G401 (cell line): ENCODE measurements at places on chromosomes 12 and 14. TPM values are rescaled to one million over a fixed set of nuclear protein-coding genes. Genes with fewer than 3 reads are reported as not detected.

VPS37B gene
- total RNA-seq: 38.3 and 53.4 TPM in 2 replicates

GLIPR1L2 gene
- 2.2 TPM in 1 of 2 replicates, not detected in the other for total RNA-seq

OR4E1 gene
- not detected in 2 replicates for total RNA-seq

KRT3 gene
- total RNA-seq: not detected in 2 replicates

PLA2G1B gene
- total RNA-seq: not detected in 2 replicates

TSPAN19 gene
- total RNA-seq: not detected in 2 replicates

PHLDA1 gene
- total RNA-seq: 3.5 and 3.7 TPM in 2 replicates

RASAL1 gene
- 3.1 and 3.3 TPM in 2 replicates for total RNA-seq

DNA sequence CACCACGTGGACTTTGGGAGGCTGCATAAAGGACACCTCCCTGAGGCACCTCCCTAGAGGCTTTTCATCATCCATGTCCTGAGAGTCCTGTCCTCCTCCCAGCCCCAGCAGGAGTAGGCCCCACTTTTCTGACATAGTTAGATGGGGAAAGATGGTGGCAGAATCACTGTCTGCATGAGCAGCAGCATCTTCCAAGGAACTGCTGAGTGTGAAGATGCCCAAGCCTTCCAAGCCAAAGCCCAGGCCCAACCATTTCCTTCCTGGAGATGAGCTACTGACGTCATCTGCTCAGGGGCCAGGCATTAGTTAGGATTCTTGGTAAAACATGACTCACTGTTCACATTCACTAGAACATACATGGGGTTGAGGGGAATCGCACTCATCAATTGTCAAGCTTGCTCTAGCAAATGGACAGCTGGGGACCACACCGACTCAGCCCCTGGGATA lies 37.3 kb downstream of the VDR start:
- no peak for DNase-seq

- no peak for DNase-seq
Measured at GRCh38 chr14:83290447-83290846, 1756.8 kb upstream of the SEL1L start.

DNA sequence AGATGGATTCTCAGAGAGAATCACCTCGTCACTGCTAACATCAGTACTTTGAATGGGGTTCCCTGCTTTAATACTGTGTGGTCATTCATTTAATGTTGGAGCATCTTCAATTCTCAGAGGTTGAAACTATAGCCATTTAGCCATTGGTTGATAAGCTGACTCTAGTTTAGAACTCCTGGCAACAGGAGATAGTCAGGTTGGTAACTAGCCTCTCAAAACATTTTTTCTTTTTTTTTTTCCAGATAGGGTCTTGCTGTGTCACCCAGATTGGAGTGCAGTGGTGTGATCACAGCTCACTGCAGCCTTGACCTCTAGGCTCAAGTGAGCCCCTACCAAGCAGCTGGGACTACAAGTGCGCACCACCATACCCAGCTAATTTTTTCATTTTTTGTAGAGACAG lies 3.5 kb upstream of the NCKAP5L start:
- no peak for DNase-seq

DNA sequence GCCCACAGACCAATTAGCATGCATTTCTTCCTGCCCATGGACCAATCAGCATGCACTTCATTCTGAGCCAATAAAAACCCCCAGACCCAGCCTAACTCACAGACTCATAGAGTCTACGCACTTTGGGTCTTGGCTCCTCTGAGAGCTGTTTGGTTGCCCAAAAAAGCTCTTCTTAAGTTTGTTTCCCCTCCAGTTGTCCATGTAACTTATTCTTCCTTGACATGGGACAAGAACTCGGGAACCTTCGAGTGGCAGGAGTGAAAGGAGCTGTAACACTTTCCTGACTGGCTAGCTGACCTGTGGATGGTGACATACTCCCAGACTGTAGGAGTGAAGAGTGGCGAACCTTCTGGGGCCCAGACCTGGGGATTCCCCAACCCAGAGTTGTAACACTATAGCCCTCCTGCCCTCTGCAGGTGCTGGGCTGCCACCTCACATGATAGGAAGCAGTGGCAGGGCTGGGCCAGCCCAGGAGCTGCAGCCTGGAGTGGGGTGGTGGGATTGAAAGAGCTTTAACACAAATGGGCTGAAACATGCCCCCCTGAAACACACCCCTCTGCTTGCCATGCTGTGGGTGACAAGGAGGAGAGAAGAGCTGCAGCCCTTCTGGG lies 4.4 kb upstream of the BTBD7 start:
- DNase-seq: no peak

GRCh38 chr12:98998697-98999299 lies 353.7 kb downstream of the APAF1 start:
- DNase-seq: peak; percentile 82

- DNase-seq: no peak
Measured at GRCh38 chr14:30312214-30312613, 246.7 kb upstream of the G2E3 start.

DNA sequence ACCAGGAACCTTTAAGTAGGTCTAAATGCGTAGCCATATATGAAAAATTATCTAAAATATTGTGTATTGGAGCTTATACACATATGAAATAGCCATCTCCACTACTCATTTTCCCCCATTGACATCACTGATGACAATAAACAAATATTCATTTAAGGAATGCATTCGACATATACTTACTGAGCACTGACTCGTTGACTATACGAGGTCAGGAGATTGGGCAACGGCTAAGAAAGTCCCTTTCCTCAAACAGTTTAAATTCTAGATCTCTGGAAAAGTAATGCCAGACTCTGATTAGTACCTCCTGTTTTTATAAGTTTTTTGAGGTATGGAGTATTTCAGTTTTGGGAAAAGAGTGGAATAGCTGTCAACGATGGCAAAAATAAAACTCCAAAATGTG lies 139.4 kb upstream of the DIO2 start:
- no peak for DNase-seq

GRCh38 chr14:36949371-36949770 lies 223.0 kb downstream of the SLC25A21 start:
- DNase-seq: no peak

DNA sequence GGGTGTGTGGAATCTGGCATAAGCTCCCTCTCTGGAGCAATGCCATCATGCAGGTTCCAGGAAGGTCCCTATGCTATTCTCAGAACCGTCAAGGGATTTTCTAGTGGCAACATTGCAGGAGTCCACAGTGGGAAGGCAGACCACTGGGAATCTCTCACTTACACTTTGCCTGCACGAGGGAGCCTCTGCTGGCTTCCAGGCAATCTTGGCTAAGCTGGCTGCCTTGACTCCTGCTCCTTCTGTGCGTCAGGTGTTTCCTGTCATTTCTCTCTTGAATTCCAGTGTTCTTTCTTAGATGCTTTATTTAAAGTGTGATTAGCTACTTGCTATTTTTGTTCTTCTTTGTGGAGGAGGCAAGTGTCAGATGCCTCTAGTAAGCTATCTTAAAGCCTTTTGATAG lies 414.0 kb upstream of the ATP2B1 start:
- DNase-seq: no peak

GRCh38 chr12:121628037-121628436 lies 1.7 kb downstream of the ORAI1 start:
- no peak for DNase-seq

GRCh38 chr12:53722450-53723041 lies 4.7 kb downstream of the CALCOCO1 start:
- no peak for DNase-seq

DNA sequence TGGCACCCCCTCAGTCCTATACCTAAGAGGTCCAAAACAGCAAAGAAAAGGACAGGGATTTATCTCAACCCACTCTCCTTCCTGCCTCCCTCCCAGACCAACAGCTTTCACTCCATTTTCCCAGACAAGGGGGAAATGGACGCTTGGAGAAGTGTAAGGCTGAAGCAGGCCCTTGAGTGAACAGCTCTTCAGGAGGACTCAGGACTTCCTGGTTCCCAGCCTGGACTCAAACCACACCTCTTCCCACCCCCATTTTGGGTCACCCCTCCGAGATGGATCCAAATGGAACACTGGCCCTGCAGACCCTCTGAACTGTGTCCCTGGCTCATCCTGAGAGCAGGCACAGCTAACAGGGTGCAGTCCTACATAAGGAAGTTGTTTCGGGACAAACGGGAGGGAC lies 2.7 kb downstream of the KMT2D start:
- DNase-seq: no peak
